Spinal cord (tissue), 10 donors: ENCODE measurements at places on chromosomes 11 and 22.

DNA sequence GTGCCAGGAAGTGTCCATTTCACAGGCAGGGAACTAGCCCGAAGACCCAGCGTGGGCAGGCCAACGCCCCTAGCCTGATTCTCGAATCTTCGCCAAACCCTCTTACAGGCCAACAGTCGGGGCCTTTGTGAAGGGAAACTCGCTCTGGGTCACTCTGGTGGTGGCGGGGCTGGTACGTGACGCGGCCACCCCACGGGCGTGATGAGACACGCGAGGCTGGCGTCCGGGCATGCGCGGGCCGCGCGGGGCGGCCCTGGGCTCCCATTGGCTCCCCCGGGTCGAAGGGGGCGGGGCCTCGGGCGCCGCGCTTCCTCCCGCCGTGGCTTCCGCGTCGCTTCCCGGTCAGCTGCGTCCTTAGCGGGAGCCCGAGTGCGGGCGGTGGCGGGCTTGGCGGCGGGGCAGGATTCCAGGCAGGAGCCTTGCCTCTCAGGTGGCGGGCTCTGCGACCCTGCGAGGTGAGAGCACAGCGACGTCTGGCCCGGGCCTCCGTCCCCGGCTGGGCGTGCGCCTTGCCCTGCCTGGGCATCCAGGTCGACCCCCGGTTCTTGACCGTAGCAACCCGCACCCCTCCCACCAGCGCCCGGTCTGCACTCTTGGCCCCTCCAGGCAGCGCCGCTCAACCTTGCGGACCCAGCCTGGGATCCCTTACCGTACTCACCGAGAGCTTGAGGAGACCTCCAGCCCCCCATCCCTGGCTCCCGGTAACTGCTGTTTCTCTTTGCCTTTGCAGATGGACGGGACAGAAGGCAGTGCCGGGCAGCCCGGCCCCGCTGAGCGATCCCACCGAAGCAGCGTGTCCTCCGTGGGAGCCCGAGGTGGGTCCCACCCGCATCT lies at the start of gene FRMD8:
Gene FRMD8, plus strand, starts transcription at position 331 of the 834 bp plus-strand sequence. Its CDS starts 400 bp downstream, at position 731.
- DNase-seq = peak; percentile 95

GRCh38 chr11:128193615-128194014 lies 393.7 kb downstream of the ETS1 start:
- no peak for DNase-seq

GRCh38 chr11:45156741-45157140 lies 10.3 kb downstream of the PRDM11 start:
- DNase-seq = no peak

DNA sequence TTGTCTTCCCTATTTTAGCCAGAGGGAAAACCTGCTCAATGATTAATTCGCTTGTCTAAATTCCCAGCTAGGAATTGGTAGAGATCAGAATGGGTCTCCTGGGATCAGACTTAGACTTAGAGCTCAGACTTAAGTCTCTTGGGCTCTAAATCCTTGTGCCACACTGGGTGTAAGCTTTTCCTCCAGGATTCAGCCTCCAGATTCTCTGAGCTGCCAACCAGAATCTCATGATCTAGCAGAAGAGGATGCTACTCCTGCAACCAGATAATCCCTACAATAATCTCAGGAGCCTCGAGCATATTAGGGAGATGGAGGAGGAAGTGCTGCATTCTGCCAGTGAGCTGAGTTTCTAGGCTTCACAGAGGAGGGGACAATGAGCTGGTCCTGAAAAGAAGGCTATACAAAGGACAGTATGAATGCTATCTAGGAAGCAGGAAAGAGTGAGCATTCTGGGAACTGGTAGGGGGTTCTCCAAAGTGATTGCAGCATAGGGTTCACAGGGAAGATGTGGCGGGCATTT lies 211.6 kb upstream of the SESN3 start:
- DNase-seq = no peak

- no peak for DNase-seq
Observed at GRCh38 chr11:76657187-76658170, 13.1 kb downstream of the LRRC32 start.

DNA sequence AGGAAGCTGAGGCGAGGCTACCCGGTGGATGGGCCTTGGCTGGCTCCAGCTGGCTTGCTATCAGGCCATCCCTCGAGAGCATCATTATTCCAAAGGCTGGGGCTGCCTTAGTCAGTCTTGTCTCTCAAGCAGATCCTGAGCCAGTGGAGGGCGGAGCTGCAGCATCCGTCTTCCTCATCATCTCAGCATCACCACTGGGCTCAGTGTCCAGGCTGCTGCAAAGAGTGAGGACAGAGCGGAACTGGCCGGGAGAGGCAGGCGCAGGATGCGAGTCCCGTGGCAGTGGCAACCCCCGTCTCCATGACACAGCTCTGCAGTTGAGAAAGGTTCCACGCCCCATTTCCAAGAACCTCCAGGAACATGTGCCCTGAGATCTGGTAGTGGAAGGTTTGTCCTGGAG lies 4.4 kb downstream of the TP53I11 start:
- no peak for DNase-seq

DNA sequence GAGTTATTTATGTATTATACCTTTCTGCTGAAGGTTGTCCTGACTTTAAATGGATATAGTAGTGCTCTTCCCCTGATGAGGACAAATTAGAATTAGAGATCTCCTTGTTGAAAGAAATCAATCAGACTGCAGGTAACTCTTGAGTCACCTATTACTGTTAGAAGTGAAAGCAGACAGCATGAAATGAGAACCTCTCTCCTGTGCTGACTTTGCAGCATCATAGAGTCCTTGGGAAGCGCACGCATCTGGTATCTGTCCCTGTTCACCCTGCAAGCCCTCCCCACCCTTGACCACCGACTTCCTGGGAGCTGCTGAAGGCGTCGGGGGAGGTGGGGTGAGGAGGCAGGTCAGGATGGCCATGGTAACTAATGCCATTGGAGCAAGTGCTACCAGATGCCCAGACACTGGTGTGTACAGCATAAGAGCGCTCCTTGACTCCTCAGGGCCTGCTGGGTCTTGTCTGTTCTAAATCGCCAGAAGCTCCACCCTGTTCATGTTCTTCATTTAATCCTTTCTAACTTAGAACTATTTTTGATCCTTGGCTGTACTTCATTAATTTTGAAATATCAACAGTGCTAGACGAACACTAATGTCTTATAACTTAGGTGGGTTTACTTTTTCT lies 143.9 kb downstream of the WNT7B start:
- DNase-seq = no peak

- peak; percentile 24 for DNase-seq
Observed at GRCh38 chr11:65625628-65626342, 10.2 kb downstream of the PCNX3 start.

- DNase-seq = peak; percentile 59
Observed at GRCh38 chr22:38038426-38038825, 18.8 kb upstream of the PICK1 start.

- DNase-seq = no peak
Observed at GRCh38 chr11:128840137-128840536, 27.0 kb downstream of the KCNJ1 start.

DNA sequence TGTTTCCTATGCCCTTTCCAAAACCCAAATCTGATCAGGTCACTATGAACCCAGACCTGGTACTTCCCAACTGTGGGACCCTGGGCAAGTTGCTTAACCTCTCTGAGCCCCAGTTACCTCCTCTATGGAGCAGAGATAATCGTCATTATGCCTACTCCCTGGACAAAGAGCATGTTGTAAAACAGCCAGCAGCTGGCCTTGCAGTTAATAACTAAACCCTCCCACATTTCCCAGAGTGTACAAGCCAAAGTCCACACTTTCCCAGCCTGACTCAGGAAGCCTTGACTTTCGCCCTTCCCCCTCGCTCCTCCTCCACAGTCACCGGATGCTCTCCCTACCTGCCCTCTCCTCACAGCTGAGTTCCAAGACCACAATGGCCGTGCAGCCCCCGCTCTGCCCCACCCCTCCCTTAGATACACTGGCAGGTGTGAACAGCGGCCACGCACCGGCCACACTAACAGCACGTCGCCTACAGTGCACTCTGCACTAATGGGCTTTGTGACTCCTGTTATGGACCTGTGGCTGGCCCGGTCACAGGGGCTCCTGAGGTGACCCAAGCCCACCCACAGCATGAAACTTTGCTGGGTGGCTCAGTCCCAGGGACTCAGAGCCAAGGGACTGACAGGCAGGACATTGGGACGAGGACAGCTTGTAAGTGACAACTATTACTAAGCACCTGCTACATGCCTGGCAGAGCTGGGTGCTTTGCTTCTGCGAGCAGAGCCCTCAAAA lies 15.6 kb upstream of the MFNG start:
- DNase-seq = no peak

GRCh38 chr11:66188580-66188979 lies 79.9 kb upstream of the RAB1B start:
- DNase-seq = no peak

DNA sequence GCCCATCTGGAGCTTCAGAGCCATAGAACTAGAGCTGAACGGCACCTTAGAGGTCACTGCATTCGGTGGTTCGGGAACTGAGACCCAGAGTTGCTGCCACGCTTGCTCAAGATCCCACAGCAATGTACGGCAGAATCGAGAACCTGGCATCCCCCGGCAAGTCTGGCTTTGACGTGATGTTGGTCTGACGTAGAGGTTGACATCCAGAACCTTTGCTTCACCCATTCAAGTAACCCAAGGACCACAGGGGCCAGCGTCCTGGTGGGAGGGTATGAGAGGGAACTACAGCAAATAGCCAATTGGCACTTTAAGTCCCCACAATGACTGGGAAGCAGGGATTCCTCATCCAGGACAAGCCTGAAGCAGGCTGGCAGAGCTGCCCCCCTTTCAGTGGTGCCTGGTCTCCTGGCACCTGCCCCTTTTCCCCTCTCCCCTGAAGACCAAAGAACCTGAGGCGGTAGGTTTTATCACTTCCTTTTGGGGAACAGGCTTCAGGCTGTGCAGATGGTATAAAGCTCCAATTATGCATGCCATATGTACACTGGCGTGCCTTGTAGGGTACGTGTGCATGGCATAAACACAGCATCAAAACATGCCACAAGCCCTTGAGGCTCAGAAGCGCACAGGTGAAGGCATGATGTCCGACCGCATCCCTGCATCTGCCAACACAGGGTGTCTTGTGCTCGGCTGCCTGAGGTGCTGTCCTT lies 15.3 kb upstream of the TEF start:
- DNase-seq = peak; percentile 85

- DNase-seq = no peak
Observed at GRCh38 chr11:40186437-40187263, 1272.8 kb downstream of the LRRC4C start.

GRCh38 chr11:9060700-9061111 lies 30.7 kb downstream of the SCUBE2 start:
- no peak for DNase-seq

DNA sequence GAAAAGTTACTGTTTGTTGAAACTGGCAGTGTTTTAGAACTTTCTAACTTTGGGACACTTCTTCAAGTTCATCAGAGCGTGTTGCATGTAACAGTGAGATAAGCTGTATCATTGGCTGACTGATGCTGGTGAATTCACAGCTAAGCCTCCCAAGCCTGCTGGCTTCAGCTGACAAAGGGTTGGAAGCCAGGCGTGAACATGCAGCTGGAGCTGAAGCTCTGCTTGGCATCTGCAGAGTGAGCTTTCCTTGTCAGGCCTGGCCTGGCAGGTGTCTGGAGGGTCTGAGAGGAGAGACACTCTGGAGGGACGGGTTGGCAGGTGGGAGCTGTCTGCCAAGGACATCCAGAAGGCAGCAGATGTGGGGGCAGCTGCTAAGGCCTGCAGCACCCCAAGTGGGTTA lies 1.5 kb downstream of the AMPD3 start:
- no peak for DNase-seq

DNA sequence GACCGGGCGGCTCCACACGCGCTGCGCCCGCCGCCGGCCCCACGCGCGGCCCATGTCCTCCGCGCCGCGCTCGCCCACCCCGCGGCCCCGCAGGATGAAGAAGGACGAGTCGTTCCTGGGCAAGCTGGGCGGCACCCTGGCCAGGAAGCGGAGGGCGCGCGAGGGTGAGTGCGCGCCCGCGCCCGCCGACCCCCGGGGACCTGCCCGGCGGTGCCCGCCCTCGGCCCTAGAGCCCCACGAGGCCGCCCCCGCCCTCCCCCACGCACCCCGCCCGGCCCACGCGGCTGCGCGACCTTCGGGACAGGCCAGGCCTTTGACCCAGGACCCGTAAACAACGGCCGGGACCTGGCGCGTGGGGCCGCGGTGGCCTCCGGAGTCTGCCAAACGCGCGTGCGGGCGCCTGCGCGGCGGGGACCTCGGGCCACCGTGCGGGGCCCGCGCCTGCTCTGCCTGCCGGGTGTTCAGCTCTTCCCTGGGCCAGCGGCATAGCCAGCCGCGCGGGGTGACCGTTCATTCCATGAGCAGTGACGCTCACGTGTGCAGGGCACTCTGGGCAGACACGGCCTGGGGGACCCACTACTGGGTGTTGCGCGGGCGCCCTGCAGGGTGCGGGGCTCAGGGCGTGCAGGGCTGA lies at the start of gene PARVB:
Gene PARVB, plus strand, starts transcription at position 15 of the 634 bp plus-strand sequence. Its CDS starts 38 bp downstream, at position 53.
- DNase-seq = no peak

GRCh38 chr11:24216488-24216887 lies 280.4 kb upstream of the LUZP2 start:
- no peak for DNase-seq

- DNase-seq = no peak
Observed at GRCh38 chr11:78783301-78783700, 208.6 kb upstream of the NARS2 start.

DNA sequence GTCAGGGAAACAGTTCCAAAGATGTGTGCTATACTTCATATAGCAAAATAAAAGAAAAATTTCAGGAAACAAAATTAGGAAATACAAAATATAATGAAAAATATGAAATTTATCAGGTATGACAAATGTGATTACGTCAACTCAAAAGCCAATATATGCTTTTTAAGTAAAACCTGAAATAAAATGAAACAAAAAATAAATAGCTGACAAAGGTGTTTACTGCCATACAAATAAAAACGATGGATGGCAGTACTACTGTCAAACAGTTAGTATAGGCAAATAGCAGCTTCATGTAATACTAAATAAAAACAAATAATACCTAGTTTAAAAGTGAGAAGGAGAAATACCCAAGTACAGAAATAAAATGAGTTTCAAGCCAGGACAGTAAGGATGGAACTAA lies 13.7 kb downstream of the CEP57 start:
- DNase-seq = no peak

DNA sequence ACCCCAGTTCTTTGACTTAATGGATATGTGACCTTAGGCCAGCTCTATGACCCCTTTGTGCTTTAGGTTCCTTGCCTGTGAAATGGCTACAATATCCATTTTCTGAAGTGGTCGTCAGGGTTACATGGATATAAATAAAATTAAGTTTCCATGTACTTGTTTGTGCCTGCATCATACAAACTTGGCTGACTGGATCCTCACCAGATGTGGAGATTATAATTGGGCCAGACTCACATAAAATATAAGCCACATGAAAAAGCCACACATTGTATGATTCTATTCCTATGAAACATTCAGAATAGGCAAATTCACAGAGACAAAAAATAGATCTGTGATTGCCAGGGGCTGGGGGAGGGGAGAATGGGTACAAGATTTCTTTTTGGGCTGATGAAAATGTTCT lies 100.9 kb upstream of the USP47 start:
- no peak for DNase-seq

GRCh38 chr11:118635237-118635591 lies 27.8 kb downstream of the PHLDB1 start:
- DNase-seq = no peak

- no peak for DNase-seq
Observed at GRCh38 chr11:77381729-77382665, 80.5 kb upstream of the GDPD4 start.
